Adrenal gland (tissue), 19 donors: ENCODE measurements at places on chromosomes 5 and 9. TPM values are rescaled to one million over a fixed set of nuclear protein-coding genes. Genes with fewer than 3 reads are reported as not detected.

DNA sequence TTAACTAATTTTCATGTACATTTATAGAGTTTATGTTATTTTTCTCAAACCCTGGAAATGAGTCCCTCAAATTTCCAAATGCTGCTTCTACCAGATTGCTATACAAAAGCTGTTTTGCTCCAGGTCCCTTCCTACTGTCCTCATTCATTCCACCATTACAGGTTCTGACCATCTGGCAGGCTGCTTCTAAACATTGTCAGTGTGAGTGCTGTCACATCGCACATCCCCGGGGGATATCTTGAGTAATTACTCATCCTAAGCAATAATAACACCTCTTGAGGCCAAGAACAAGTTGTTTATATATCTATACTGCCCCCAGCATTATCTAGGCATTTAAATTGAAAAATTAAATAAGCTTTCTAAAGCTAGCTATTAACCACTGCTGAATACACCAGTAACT, 1675.3 kb upstream of the CDH6 start:
- H3K4me3 ChIP-seq: no peak overlapping the region
- no peaks in the 10 kb centered on the region for H3K27me3 ChIP-seq
- H3K4me1 ChIP-seq: no peaks in the 10 kb centered on the region
- H3K36me3 ChIP-seq: no peaks in the 10 kb centered on the region

DNA sequence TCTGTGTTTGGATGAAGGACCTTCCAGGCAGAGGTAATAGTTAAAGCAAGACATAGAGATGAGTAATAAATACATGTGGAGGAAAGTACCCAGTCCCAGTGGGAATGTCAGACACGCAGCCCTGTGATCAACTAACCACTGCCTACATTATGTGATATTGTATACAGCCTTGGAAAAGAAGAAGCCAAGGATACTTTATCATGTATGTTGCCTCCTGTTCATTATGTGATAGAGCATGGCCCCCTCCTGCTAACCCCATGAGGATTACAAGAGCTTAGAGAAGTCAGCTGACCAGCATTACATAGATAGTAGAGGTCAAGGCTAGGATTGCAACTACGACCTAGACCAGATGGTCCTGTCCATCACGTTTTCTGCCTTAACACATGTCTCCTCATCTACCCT, 497.0 kb upstream of the TNC start:
- no peak overlapping the region for H3K27ac ChIP-seq
- no peak overlapping the region for H3K4me3 ChIP-seq
- no peaks in the 10 kb centered on the region for H3K27me3 ChIP-seq
- H3K4me1 ChIP-seq: no peaks in the 10 kb centered on the region

- H3K36me3 ChIP-seq: no peaks in the 10 kb centered on the region
- no peak overlapping the region for H3K4me3 ChIP-seq
- no peaks in the 10 kb centered on the region for H3K27me3 ChIP-seq
- H3K4me1 ChIP-seq: no peaks in the 10 kb centered on the region
- no peak for DNase-seq
Measured at GRCh38 chr5:113985505-113985904, 376.4 kb upstream of the KCNN2 start.

GRCh38 chr5:83179966-83180365, 102.6 kb downstream of the XRCC4 start:
- no peaks in the 10 kb centered on the region for H3K27me3 ChIP-seq
- DNase-seq: no peak
- no peaks in the 10 kb centered on the region for H3K36me3 ChIP-seq

DNA sequence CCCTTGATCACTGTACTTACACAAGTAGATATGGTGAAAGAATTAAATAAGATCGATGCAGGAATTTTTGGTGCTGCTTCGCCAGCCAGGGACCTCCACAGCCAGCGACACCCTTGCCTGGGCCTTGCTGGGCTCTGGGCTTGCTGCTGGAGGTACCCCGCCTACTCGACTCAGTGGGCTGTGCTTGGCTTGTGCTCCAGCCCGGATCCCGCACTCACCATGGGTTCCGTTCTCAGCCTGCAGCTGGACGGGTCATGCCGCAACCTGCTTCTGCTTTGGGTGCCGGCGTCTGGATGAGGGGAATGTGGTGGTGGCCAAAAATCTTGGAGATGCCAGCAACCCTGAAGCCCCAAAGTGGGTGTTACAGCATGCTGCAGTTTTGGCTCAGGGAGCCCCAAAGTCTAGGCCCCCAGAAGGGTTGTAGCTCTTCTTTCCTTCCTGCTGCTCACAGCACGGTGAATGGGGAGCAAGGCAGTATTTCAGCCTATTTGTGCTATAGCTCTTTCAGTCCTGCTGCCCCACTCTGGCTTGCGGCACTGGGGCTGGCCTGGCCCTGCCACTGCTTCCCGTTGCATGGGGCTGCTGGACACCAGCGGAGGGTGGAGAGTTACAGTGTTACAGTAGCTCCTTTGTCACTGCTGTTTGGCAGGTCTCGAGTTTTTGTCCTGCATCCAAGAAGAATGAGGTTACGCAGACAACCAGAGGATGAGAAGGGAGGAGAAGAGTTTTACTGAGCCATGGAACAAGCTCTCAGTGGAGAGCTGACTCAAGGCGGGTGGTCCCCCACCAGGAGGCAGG, 48.0 kb downstream of the TARS1 start:
- no peaks in the 10 kb centered on the region for H3K4me1 ChIP-seq
- H3K36me3 ChIP-seq: no peaks in the 10 kb centered on the region
- no peaks in the 10 kb centered on the region for H3K27me3 ChIP-seq

DNA sequence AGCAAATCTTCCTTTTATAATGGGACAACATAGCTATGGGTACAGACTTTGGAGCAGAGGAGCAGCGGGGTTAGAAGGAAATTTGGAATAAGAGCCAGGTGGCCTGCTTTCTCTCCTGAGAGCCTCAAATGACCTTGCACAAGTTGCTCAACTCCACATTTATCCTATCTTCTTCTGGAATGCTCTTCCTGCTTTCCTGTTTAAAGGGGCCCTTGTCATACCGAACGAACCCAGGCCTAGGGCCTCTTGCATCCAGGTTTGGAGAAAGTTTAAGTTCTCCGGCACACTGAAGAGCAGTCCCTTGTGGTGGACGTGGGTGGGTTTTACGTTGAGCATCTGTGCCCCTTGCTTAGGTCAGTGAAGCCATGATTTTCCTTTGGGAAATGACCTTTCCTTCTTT, 197.9 kb upstream of the NR3C1 start:
- no peak overlapping the region for H3K4me3 ChIP-seq
- no peaks in the 10 kb centered on the region for H3K4me1 ChIP-seq
- H3K27ac ChIP-seq: no peak overlapping the region
- DNase-seq: no peak

DNA sequence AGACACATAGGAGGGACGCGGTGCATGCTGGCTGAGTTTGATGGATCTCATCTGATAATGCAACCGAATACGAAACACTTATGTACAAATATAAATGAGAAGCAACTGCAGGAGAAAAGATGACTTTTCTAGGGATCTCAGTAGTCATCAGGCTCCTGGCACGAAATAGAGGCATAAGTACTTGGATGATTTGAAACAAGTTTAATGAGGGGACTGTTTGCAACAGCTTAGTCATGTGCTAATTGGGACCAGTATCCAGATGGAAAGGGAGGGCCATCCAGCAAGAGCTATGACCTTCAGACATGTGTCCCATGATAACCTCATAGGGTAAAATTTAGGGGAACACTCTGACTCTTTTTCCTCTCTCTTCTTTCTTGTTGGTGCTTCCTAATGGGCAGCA, 123.0 kb downstream of the EGFLAM start:
- H3K4me3 ChIP-seq: no peak overlapping the region
- no peak for DNase-seq
- H3K4me1 ChIP-seq: no peaks in the 10 kb centered on the region
- no peaks in the 10 kb centered on the region for H3K27me3 ChIP-seq
- H3K36me3 ChIP-seq: no peaks in the 10 kb centered on the region

DNA sequence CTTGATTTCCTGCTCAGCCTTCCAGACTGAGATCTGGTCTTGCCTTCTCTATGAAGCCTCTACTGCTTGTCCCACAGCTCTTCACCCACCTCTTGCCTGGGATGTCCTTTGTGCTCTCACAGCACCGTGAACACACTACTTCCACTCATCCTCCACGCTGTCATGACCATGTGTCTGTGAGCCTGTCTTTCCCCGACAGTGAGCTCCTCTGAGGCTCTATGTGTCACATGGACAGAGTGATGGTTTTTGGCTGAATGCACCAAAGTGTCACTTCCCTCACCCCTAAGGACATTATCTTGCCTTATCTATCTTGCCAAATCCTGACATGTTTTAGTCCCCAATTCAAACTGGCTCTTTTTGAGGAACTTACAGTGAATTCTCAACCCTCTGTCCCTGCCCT, 11.3 kb downstream of the PHYKPL start:
- no peaks in the 10 kb centered on the region for H3K27me3 ChIP-seq
- H3K27ac ChIP-seq: peak overlapping the region; percentile 25
- peaks cover 8% of the 10 kb centered on the region for H3K36me3 ChIP-seq
- H3K4me1 ChIP-seq: no peaks in the 10 kb centered on the region

DNA sequence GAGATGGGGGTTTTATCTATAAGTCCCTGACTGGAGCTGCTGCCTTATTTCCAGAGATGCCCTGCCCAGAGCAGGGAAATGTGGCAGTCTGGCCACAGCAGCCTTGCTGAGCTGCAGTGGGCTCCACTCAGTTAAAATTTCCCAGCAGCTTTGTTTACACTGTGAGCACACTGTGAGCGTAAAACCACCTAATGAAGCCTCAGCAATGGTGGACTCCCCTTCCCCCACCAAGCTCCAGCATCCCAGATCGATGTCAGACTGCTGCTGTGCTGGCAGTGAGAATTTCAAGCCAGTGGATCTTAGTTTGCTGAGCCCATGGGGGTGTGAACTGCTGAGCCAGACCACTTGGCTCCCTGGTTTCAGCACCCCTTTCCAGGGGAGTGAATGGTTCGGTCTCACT, 208.7 kb upstream of the RAI14 start:
- DNase-seq: no peak
- H3K4me1 ChIP-seq: no peaks in the 10 kb centered on the region
- H3K4me3 ChIP-seq: no peak overlapping the region
- H3K27ac ChIP-seq: no peak overlapping the region
- H3K27me3 ChIP-seq: no peaks in the 10 kb centered on the region
- no peaks in the 10 kb centered on the region for H3K36me3 ChIP-seq

DNA sequence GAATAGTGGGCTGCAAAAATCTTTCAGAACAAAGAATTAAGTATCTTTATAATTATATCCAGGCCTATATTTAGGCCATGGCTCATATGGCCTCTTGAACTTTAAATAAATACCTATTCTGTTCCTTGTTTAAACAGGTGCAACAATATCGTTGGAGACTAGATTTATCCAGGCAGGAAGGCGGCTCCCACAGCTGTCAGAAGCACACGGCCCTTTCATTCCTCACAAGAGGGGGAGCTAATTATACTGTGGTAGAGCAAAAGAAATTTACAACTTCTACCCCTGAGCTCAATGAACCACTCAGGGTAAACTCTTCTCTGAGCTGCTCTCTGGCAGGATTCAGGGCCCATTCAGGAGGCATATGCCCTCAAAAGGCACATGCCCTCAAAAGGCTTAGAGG, 31.3 kb downstream of the TMEM174 start:
- H3K27me3 ChIP-seq: peaks cover 13% of the 10 kb centered on the region
- no peaks in the 10 kb centered on the region for H3K4me1 ChIP-seq

- no peaks in the 10 kb centered on the region for H3K36me3 ChIP-seq
- DNase-seq: no peak
Measured at GRCh38 chr5:60479542-60479941, 220.4 kb downstream of the DEPDC1B start.

The PCDHGA6 gene
- total RNA-seq: 2.0 TPM

The OSMR gene
- total RNA-seq: 71.4 TPM

The TMEM171 gene
- 0.69 TPM for total RNA-seq

The PCA3 gene
- total RNA-seq: 0.06 TPM

The GFI1B gene
- total RNA-seq: not detected

- H3K4me1 ChIP-seq: peaks cover 27% of the 10 kb centered on the region
- H3K36me3 ChIP-seq: no peaks in the 10 kb centered on the region
- no peak overlapping the region for H3K4me3 ChIP-seq
- DNase-seq: no peak
- H3K27ac ChIP-seq: peak overlapping the region; percentile 82
- H3K27me3 ChIP-seq: no peaks in the 10 kb centered on the region
Measured at GRCh38 chr9:131677444-131678180, 62.3 kb downstream of the RAPGEF1 start.
